GM12878 (cell line): ENCODE measurements at places on chromosomes 2 and 18.

- DNase-seq, result no peak
Observed at GRCh38 chr18:813172-814071, 1.4 kb upstream of the YES1 start.

DNA sequence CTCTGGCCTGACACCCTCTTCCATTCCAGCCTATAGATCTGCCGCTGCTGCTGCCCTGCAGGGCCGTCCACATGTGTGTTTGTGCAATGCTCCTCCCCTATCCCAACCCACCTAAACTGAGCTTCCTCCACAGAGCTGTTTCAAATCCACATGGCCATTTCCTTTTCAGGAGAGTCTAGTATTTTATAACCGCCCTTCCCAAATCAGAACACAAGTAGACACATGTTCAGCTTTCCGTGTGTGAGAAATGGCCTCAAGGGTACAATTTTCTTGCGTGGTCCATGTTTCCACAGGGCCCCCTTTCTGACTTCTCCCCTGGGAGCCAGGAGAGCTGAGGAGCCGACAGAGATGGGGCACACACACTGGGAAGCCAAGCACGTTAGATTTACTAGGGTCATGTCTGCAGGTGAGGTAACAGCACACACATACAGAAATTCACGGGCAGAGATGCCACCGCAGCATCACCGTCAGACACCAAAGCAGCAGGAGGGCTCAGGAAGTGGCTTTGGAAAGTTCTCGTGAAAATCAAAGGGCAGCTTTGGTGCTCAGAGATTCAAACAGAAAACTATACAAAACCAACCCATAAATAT is 102.9 kb upstream of the TGFA start:
- no peak for DNase-seq

- no peak for DNase-seq
Observed at GRCh38 chr2:85104228-85104627, 29.0 kb upstream of the TCF7L1 start.

DNA sequence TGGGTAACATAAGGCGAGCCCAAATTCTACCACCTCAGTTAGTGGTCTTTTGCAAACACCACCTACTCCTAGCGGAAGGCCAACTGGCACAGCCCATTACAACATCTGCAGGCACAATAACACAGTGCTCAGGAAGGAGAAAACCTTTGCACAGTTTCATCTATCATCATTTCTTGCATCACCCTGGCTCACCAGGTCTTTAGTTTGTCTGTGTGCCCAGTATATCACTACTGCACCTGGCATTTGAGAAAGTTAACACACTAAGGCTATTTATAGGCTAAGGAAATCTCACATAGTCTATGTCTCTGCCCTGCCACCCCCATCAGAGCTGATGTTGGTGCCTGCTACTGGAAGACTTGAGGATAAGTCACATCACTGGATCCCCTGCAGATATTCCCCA is 484.0 kb downstream of the SATB2 start:
- DNase-seq, result no peak

GRCh38 chr2:45412754-45413379 is 198.2 kb downstream of the SRBD1 start:
- DNase-seq, result no peak
